ENCODE measurements at places on chromosomes 2 and 18. TPM values are rescaled to one million over a fixed set of nuclear protein-coding genes. Genes with fewer than 3 reads are reported as not detected.

SCN9A gene
- total RNA-seq, result under 0.01 TPM

GALNT5 gene
- total RNA-seq, result not detected

- DNase-seq, result no peak
These were observed 44.7 kb downstream of the PID1 start for GRCh38 chr2:229226382-229226781.

GRCh38 chr18:56659111-56659510 is 8.0 kb downstream of the WDR7 start:
- no peak for DNase-seq

- DNase-seq, result no peak
These were observed 87.3 kb downstream of the HNRNPLL start for GRCh38 chr2:38515155-38516074.

DNA sequence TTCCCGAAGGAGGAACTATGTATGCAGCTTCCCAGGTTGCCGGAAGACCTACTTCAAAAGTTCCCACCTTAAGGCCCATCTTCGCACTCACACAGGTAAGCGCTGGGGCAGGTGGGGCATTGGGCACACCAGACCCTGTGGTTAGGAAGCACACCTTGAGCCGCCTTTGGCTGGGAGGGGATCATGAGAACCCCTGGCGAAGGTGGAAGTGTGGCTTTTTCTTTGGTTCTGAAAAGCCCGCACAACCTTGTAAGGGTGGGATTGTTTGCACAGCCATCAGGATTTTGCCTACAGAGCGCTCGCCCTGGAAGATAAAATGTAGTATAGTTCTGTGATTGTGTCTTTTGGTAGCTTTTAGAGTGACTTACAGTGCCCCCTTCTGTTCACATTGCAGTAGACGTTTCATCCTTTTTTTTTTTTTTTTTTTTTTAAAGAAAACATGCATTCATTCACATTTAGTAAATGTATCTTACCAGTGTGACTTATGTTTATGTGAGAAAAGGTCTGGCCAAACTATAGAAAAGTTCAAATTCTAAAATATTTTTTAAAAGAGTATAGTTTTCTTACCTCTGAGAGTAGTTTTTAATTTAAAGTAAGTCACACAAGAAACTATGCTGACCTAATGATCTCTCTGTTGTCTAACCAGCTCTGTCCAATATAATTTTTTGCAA is 5.3 kb downstream of the KLF11 start:
- peak; percentile 79 for DNase-seq

All from lung microvascular endothelial cell (primary cell).